Mesenteric fat pad (tissue), 1 donor: ENCODE measurements at places on chromosomes 1 and 21.
A peak's percentile ranks its signal among the peaks of the same experiment; 100 is the strongest.

DNA sequence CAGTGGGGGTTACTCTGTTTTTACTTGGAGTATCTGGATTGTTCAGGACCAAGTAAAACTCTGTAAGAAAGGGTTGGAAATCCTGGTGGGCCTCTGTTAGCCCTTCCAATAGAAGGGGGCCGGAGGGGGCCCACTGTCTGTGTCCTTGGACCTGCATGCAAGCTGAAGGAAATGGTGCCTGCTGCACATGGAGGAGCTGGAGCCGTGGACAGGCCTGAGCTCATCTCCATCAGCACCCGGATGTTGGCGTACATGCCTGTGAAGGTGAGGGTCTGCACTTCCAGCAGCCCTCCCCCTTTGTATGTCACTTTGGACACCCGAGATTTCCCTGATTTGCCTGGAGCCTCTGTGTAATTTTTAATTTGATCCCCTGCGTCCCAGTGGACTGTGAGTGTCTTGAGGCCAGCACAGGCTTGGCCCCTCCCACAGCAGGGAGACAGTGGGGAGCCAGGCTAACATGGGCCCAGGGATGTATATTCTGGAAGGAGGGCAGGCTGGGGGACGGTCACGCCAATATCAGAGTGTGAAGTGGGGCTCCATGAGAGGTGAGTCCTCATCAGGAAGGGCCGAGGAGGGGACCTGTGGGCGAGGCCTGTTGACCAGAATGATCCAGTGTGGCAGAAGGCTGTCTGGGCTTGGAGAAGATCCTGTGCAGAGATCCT is 16.8 kb downstream of the GALNT2 start:
- peak; percentile 75 for DNase-seq

GRCh38 chr1:180482425-180483275 is 19.7 kb downstream of the ACBD6 start:
- no peak for DNase-seq

GRCh38 chr21:40120940-40121575 is 253.8 kb downstream of the PCP4 start:
- DNase-seq = no peak

GRCh38 chr1:223039990-223040389 is 103.1 kb downstream of the TLR5 start:
- no peak for DNase-seq

DNA sequence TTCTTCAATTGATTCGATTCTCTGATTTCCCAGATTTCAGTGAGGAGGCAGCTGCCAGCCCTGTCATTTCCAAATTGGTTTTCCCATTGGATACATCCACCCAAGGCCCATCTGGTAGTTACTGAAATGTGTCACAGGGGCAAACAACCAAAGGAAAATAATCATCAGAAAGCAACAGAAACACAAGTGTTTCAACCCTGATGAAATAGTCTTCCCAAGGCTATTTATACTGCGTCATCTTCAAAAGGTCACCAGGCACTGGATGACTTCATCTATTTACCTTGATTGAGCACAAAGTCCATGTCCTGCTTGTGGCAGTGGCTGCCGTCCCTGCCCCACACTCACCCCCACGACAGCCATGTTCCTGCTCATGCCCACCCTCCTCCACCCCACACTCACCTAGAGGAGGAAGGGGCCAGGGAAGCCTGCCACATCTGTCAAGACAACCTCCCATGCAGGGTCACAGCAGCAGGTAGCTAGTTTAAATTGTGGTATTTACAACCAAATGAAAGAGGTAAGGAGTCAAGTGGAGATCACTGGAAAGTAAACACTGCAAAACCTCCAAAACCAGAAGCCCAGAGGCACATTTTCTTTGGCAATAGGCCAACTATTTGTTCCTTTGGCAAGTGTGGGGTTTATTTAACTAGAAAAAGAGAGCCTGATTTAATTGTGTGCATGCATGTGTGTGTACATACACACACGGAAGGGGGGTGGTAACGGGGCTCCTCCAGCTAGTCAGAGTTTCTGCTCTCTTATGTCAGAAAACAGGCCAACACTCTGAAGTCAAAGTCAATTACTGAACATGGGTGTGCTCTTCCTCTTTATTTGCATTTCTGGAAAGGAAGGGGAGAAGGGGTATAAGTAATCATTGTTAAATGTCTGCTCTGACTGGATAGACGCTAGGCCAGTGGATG is 49.5 kb upstream of the RAB4A start:
- DNase-seq = no peak

DNA sequence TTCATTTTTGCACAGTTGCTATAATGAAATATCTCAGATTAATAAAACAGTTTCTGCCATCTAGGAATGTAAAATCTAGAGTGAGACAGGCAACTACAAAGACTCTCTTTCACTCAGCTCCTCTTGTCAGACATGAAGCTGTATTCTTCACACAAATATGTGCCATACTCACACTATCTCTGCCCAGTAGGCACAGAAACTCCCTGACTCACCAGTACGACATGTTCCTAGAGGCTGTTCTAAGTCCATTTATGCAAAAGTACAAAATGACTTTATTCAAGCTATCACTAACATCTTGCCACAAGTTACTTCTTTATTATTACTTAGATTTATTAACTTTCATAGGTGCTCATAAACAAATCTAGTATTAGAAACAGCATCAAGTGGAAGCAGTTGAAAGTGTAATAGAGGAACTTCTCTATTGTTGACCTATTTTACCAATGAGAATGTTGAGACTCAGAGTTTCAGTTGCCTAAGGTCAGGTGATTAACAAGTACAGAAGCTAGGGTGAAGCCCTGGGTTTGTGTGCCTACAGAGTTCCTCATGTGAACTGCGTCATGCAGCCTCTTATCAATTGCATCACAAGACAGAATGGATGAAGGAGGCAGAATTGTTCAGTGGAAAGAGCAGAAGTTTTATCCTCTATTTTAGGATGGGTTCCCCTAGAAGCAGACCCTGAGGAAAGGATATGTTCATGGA is 98.9 kb downstream of the RGS2 start:
- DNase-seq = no peak
